Astrocyte (in vitro differentiated cells and primary cell): ENCODE measurements at places on chromosomes 2 and 18.

DNA sequence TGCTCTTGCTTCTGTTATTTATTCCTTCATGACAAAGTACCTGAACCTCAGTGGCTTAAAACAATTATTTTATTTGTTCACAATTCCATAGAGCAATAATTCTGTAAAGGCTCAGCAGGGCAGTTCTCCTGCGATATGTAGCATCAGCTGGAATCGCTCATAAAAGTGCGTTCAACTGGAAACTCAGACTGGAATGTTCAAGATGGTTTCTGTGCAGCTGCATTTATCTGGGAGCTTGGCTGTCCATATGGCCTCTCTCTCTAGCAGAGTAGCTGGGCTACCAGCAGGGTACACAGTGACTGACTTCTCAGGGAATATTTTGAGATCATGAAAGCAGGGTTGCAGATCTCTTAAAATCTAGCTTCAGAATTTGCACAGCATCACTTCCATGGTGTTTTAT lies 13.5 kb downstream of the CCDC121 start:
- DNase-seq, result no peak

- peak; percentile 39 for DNase-seq
Measured at GRCh38 chr2:171479154-171479814, 43.0 kb upstream of the CYBRD1 start.

- DNase-seq, result no peak
Measured at GRCh38 chr18:15198116-15198389, 450.1 kb downstream of the ANKRD30B start.

DNA sequence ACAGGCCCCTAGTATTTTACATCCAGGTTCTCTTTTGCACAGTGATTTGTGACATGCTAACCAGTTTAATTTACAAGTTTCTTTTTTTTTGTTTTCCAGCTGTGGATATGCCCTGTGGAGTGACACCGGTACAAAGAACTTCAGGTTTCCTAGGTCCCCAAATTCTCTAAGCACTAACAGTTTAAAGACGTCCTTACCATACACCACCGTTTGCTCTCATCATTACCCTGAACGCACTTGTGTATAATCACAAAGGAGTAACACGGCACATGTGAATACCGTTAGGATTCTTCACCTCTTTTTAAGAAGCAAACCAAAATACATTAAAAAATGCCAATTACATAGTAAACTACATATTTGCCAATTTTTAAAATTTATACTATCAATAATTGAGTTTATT lies 853 bp downstream of the LANCL1 start:
- DNase-seq, result no peak

DNA sequence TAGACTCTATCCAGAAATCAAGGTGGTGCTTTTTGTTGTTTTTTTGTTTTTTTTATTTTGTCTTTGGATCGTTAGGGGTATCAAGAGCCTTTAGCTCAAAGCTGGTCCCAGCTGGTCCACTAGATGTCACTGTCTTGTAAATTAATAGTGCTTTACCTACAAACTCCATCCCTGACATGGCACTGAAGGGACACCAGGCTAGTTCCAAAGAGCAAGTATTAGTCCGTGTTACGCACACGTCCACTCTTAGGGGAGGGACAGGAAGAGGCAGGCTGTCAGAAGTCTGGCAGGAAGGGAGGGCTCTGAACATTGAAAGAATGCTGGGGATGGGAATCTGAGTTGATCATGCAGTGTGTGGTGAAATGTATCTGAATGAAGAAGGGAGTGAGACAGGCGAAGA lies 85.9 kb upstream of the CCBE1 start:
- DNase-seq, result peak; percentile 40

GRCh38 chr2:7730449-7730848 lies 813.2 kb downstream of the RNF144A start:
- DNase-seq, result no peak

GRCh38 chr2:176136374-176137251 lies 7.1 kb downstream of the HOXD8 start:
- no peak for DNase-seq

GRCh38 chr2:179341152-179341866 lies 76.7 kb upstream of the SESTD1 start:
- DNase-seq, result no peak

- no peak for DNase-seq
Measured at GRCh38 chr2:11677136-11678055, 7.4 kb upstream of the NTSR2 start.

DNA sequence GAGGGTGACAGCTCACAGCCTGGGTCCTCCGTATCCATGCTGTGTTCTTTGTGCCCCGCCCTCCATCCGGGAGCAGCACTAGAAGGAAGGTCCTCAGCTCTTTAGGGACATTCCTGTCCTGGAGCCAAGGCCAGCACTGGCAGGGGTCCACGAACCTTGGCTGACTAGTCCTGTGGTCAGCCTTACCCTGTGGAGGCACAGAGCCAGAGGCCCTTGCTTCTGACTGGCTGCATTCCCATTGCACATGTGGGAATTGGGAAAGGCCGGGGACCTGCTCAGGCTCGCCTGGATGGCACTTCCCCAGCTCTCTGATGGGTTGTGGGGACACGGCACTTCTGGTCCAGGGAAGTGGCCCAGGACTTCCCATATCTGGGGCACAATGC lies 24.9 kb upstream of the RHOB start:
- DNase-seq, result peak; percentile 79

- DNase-seq, result no peak
Measured at GRCh38 chr2:84559838-84560237, 43.5 kb downstream of the DNAH6 start.

DNA sequence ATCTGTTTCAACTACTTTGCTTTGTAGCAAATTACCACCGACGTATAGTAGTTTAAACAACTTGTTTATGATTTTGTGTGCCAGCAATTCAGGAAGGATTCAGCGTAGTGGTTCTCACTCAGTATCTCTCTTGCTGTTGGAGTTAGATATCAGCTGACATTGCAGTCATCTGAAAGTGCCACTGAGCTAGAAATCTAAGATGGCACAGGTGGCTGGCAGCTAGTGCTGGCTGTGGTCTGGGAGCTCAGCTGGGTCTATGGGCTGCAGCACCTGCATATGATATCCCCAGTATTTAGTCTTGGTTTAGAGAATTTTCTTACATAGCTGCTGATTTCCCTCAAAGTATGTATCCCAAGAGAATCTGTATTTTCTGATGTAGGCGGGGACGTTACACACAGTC lies 235.6 kb downstream of the SCG2 start:
- no peak for DNase-seq

- no peak for DNase-seq
Measured at GRCh38 chr2:102433973-102434654, 11.2 kb downstream of the IL18RAP start.

GRCh38 chr2:236209535-236209934 lies 41.3 kb upstream of the GBX2 start:
- no peak for DNase-seq

DNA sequence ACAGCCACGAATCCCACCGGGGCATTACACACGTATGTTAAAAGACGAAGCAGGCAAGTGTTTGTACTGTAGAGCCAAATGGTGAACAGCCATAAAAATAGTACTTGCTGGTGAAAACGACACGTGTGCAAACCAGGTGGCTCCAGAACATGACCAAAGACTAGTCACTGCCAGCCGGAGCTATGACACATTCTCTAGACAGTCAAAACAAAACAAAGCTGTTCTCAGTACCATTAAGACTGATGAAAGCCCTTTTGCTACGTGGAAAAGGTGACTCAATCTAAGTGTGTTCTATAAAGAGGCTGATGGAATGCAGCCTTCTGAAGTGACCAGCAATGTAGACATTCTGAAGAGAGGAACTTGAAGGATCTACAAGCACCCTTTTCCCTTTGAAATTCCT lies 367.7 kb upstream of the NETO1 start:
- peak; percentile 97 for DNase-seq

- DNase-seq, result no peak
Measured at GRCh38 chr2:148667113-148667836, 22.7 kb downstream of the EPC2 start.

DNA sequence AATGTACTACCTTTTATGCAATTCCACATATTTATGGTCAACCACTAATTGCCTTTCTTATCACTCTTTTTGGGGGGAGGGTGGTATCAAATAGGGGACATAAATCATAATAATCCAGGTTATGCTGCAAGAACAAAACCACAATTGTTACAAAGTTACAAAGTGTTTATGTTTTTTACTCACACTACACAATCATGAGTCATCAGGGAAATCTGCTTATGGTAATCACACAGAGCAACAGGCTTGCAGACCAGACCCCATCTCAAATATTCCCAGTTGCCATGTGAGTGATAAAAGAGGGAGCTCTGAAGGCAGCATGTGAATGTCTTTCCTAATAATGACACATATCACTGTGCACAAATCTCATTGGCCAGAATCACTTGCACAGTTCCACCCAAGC lies 304.7 kb upstream of the TMEFF2 start:
- DNase-seq, result peak; percentile 77

- peak; percentile 98 for DNase-seq
Measured at GRCh38 chr2:177397481-177398289, 5.1 kb downstream of the AGPS start.

- peak; percentile 88 for DNase-seq
Measured at GRCh38 chr2:196586511-196586991, 53.0 kb upstream of the CCDC150 start.

GRCh38 chr2:236415684-236416444 lies 151.7 kb upstream of the ASB18 start:
- no peak for DNase-seq

DNA sequence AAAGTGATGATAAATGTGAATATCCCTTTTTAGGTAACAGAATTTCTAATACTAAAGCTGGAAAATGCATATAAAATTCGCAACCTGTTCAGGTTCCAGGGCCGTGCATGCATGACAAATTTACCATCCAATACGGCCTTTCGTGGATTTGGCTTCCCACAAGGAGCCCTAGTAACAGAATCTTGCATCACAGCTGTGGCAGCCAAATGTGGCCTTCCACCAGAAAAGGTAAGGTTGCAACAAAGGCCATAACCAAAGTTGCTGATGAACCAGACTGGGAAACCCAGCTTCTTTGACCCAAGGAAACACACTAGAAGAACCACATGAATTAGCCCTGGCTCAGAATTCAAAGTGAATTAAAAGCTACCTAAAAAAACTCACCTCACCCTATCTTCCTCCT lies 49.6 kb upstream of the BZW1 start:
- peak; percentile 15 for DNase-seq

GRCh38 chr2:129777146-129777545 lies 202.3 kb upstream of the RAB6C start:
- no peak for DNase-seq

- no peak for DNase-seq
Measured at GRCh38 chr18:55247032-55247431, 287.8 kb upstream of the CCDC68 start.

- no peak for DNase-seq
Measured at GRCh38 chr2:59333007-59333406, 1091.9 kb upstream of the FANCL start.

DNA sequence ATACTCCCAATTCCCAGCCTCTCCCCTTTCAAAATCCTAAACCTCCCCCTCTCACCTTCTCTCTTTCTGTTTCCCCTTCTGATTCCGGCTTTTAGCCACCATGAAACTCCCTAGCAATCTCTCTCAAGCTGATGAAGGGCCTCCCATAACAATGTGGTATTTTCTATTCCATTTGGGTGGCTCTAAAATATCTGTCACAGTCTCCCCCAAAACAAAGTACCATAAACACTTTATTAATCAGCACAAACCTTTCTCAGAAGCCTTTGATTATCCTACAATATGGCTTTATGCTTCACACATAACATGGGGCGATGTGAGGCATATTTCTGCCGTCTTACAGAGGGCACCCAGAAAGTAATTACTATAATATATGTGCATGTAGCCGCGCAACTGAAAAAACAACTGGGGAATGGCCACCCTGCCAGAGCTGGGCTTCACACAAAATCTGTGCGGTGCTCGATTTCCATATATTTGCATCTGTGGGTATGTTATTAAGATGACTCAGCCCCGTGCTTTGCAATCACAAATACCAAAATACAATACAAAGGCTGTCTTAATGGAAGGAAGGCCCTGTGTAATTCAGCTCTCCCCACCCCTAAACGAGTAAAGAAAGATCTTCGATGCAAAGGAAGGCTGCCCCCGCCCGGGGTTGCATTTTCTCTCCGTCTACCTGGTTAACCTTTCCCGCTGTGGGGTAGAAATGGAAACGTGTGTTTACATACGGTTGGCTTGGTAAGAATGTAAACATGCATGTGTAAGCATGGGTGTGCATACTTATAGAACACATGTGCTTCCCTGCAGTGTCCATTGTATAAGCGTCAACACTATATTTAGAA lies 81.4 kb downstream of the CELF4 start:
- DNase-seq, result no peak

DNA sequence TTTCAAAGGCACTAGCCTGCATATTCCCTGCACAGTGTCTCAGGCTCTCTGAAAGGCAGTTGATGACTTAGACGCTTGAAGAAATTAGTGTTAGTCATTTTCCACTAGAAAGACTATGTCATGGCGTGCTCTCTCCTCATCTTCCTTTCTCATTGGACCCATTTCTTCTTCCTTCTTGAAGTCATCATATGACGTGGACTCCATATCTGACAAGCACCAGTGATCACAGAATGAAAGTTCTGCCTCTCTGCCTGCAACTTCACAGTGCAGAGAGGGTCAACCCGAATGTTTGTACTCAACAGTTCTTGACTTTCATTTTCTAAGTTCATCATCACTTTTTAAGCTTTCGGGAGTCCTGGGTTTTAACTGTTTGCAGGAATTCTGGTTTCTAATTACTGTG lies 63.7 kb upstream of the CYRIA start:
- DNase-seq, result no peak

GRCh38 chr18:44759925-44760342 lies 79.2 kb downstream of the SETBP1 start:
- no peak for DNase-seq

GRCh38 chr2:176202491-176202890 lies 14.0 kb downstream of the HOXD1 start:
- DNase-seq, result no peak
